ENCODE measurements at places on chromosomes 11 and 22. TPM values are rescaled to one million over a fixed set of nuclear protein-coding genes. Genes with fewer than 3 reads are reported as not detected.
A peak's percentile ranks its signal among the peaks of the same experiment; 100 is the strongest.

The SHISAL1 gene
- not detected for total RNA-seq

The POU2AF2 gene
- total RNA-seq: not detected

The CARD16 gene
- total RNA-seq: 10.1 TPM

The TRPC6 gene
- total RNA-seq: not detected

- H3K27me3 ChIP-seq: no peaks in the 10 kb centered on the region
- no peak for DNase-seq
- no peak overlapping the region for H3K27ac ChIP-seq
- H3K4me1 ChIP-seq: no peaks in the 10 kb centered on the region
- no peaks in the 10 kb centered on the region for H3K36me3 ChIP-seq
- no peak overlapping the region for H3K4me3 ChIP-seq
These were observed 352.0 kb upstream of the MPPED2 start for GRCh38 chr11:30938171-30938570.

The CASP4 gene
- 56.8 TPM for total RNA-seq

- no peak for DNase-seq
- no peak overlapping the region for H3K27ac ChIP-seq
- no peaks in the 10 kb centered on the region for H3K36me3 ChIP-seq
- H3K4me3 ChIP-seq: no peak overlapping the region
- no peaks in the 10 kb centered on the region for H3K27me3 ChIP-seq
These were observed 75.4 kb downstream of the TRPC6 start for GRCh38 chr11:101508370-101508769.

The BEST1 gene
- 1.1 TPM for total RNA-seq

- no peak for DNase-seq
- no peak overlapping the region for H3K27ac ChIP-seq
- H3K4me3 ChIP-seq: no peak overlapping the region
- H3K27me3 ChIP-seq: peaks cover 11% of the 10 kb centered on the region
These were observed 157.9 kb upstream of the SORL1-AS1 start for GRCh38 chr11:121610706-121611105.

DNA sequence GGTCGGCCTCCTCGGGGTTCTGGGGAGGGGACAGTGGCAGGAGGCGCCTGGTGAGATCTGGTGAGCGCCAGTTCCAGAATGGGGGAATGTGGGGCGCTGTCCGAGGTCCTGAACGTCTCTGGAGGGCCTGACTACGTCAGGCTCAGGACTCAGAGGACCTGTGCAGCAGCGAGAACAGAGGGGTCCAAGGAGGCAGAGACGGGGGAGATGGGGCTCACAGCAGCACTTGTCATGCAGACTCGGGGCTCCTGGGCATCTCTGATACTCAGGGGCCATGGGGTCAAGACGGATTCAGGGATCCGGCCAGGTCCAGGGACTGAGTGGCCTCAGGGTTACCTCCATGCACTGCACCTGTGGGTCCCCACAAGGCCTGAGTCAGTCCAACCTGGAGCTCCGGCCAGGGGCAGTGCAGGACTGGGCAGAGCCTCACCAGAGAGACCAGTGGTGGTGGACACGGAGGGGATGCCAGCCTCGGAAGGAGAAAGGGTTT lies 92.2 kb downstream of the BRD1 start:
- DNase-seq: no peak
- H3K4me1 ChIP-seq: no peaks in the 10 kb centered on the region
- no peaks in the 10 kb centered on the region for H3K36me3 ChIP-seq
- H3K27me3 ChIP-seq: peaks cover 10% of the 10 kb centered on the region
- no peak overlapping the region for H3K27ac ChIP-seq

The BIRC3 gene
- 0.35 TPM for total RNA-seq

- H3K36me3 ChIP-seq: no peaks in the 10 kb centered on the region
- no peak overlapping the region for H3K4me3 ChIP-seq
- peak; percentile 55 for DNase-seq
- no peaks in the 10 kb centered on the region for H3K4me1 ChIP-seq
- peaks cover 12% of the 10 kb centered on the region for H3K27me3 ChIP-seq
These were observed 14.2 kb downstream of the TP53I11 start for GRCh38 chr11:44936525-44936924.

The SCN3B gene
- not detected for total RNA-seq

Data from HFFc6 (cell line).